Fibroblast of upper back skin (primary cell): ENCODE measurements at places on chromosomes 1 and 21.

- no peak for DNase-seq
Observed at GRCh38 chr1:60130703-60131102, 57.1 kb upstream of the C1orf87 start.

GRCh38 chr1:163932901-163933300 is 611.1 kb downstream of the NUF2 start:
- DNase-seq: no peak

GRCh38 chr1:26429721-26430120 is 2.4 kb upstream of the DHDDS start:
- DNase-seq: no peak

DNA sequence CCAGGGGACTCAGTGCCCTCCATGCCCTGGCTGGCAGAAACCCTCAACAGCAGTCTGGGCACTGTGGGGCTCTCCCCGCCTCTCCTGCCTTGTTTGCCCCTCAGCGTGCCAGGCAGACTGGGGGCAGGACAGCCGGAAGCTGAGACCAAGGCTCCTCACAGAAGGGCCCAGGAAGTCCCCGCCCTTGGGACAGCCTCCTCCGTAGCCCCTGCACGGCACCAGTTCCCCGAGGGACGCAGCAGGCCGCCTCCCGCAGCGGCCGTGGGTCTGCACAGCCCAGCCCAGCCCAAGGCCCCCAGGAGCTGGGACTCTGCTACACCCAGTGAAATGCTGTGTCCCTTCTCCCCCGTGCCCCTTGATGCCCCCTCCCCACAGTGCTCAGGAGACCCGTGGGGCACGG is 2.8 kb upstream of the TAS1R3 start:
- no peak for DNase-seq

DNA sequence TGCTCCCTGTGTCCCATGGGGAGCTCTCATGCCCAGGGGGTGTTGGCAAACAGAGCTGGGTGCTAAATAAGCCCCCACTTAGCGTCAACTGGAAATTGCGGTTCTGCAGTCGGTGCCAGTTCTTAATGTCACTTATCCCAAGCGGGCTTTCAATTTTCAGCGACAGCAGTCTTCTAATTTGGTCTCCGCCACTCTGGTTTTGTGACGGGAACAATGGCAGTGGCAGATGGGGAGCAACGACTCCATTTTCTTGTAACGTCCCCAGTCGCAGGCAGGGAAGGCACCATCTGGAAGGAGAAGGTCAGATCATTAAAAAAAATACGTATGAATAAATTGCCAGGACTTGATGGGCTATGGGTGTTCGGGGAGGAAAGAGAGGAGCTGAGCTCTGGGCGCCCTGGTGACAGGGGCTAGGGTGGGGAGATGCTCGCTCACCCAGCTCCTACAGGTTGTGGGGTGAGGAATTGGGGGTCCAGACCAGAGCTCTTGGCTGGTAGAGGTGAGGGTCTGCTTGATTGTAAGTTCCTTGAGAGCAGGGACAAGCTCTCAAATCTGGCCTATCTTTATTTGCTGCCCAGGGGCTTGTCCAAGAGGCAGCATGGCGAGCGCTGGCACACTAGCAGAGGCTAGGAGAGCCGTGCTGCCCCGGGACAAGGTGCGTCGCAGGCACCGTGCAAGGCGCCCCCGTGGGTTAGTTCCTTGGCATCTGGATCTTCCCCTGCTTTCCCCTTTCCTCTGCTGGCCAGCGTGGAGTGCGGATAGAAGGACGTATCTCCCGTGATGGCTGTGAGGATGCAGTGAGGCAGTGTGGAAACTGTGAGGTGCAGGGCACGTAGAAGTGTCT is 105.8 kb downstream of the ARHGEF10L start:
- DNase-seq: no peak
